HCT116 (cell line): ENCODE measurements at places on chromosomes 2 and 18. TPM values are rescaled to one million over a fixed set of nuclear protein-coding genes. Genes with fewer than 3 reads are reported as not detected.

Gene HRH4
- not detected for total RNA-seq

Gene TOGARAM2
- total RNA-seq, result 0.76 TPM

Gene SFXN5
- 10.0 TPM for total RNA-seq

Gene PLGLB2
- 0.91 TPM for total RNA-seq
